Nephron progenitor cell (in vitro differentiated cells): ENCODE measurements at places on chromosomes 3 and 15.

GRCh38 chr3:171242951-171243350 lies 216.4 kb upstream of the SLC2A2 start:
- no peak for DNase-seq

- DNase-seq, result no peak
Measured at GRCh38 chr15:27730868-27731267, 368.2 kb downstream of the OCA2 start.

GRCh38 chr3:155046935-155047334 lies 33.2 kb upstream of the MME start:
- no peak for DNase-seq

DNA sequence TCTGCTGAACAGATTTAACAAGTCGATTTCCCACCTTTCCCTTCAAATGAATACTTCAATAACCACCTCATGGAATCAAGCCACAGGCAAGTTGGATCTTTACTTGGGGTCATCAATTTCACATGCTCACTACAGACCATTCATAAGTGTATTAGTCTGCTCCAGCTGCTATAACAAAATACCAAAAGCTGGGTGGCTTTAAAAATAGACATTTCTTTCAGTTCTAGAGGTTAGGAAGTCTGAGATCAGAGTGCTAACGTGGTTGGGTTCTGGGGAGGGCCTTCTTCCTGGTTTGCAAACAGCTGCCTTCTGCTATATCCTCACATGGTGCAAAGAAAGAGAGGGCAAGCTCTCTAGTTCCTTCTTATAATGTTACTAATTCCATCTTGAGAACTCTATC lies 5.1 kb downstream of the GPR176 start:
- no peak for DNase-seq

DNA sequence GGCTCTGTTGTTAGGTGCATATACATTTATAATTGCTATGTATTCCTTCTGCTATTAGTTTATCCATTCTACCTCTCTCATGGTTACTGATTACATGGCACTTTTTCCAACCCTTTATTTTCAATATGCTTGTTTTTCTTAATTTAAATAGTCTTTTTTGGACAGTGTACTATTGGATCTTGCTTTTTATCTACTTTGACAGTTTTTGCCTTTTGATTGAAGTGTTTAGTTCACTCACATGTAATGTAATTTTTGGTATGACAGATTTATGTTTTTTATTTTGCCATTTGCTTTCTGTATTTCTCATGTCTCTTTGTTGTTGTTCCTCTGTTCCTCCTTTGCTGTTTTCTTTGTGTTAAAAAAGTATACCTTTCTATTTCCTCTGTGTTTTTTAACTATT lies 44.5 kb downstream of the TRPC1 start:
- DNase-seq, result no peak

- DNase-seq, result no peak
Measured at GRCh38 chr3:12714278-12714677, 44.8 kb downstream of the TMEM40 start.
